ENCODE measurements at places on chromosomes 12 and 14.

GRCh38 chr12:130838284-130838950 lies 633 bp downstream of the STX2 start:
- peak; percentile 7 for DNase-seq

DNA sequence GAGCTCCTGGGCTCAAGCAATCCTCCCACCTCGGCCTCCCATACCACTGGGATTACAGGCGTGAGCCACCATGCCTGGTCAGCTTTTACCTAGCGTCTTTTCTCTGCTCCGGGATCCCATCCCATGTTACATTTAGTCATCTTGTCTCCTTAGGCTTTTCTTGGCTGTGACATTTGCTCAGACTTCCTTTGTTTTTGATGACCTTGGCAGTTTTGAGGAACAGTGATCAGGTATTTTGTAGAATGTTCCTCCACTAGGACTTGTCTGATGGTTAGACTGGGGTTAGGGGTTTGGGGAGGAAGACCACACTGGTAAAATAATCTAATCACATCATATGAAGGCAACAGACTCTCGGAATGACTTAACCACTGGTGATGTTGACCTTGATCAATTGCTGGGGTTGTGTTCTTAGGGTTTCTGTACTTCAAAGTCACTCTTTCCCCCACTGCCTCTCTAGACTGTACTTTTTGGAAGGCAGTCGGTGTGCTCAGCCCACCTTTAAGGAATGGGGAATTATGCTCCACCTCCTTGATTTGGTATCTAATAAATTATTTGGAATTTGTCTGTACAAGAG lies 48.4 kb downstream of the RIN3 start:
- DNase-seq = no peak

DNA sequence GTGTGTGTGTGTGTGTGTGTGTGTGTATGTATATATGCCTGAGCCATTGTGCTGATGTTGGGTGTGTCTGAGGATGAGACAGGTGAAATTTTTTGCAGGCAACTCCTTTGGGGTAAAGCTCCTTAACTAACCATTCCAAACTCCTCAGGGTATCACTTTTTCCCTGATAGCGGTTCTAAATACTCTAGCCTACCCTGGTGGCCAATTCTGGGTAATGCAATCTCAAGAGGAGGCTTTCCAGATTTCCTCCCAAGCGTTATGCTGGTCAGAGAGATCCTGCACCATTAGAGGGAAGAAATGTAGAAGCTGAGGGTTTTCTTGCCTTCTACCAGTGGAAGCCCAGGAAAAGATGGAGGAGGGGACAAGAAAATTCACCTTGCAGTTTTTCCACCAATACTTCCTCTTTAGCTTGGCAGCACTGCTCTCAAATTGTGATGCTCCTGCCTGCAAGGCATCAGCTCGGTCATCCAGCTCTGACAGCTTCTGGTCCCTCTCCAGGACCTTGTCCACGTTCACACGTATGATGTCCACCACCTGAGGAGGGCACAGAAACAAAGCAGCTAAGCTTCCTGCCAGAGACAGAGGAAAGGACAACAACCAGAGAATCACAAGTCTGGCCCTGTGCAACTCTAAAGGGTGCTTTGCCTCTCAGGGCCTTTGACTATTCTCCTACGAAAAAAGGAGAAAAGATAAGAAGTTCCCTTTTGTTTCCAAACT lies 4.9 kb downstream of the VAMP1 start:
- DNase-seq = no peak

DNA sequence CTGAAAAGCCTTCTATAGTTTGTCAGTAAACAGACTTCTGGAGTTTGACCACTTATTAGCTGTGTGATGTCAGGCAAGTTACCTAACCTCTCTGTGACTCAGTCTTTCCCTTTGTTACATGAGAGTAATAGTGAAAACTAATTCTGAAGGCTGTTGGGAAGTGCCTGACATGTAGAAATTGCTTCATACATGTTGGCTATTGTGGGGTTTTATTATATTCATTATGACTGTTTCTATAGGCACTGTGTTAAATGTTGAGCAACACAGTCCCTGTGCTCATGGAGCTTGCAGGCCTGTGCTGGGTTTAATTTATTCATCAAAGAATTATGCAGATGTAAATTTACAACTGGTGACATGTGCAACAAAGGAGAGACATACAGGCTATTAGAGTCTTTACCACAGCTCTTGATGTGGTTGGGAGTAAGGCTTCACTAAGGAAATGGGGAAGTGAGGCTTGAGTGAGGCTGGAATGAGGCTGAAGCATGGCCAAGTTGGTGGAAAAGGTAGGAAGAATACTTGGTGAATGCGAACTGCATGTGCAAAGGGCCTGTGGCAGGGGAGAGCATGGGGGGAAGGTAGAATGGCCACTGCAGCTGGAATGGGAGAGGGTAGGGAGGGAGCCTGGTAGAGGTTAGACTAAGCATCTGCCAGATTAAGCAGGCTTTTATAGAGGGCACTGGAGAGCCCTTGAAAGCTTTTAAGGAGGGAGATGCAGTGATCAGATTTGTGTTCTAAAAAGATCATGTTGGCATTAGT lies 236.4 kb upstream of the CRY1 start:
- DNase-seq = no peak

GRCh38 chr12:87491089-87491488 lies 538.1 kb downstream of the C12orf50 start:
- DNase-seq = no peak

- DNase-seq = no peak
These were observed 7.9 kb downstream of the SLC10A1 start for GRCh38 chr14:69789118-69789640.

DNA sequence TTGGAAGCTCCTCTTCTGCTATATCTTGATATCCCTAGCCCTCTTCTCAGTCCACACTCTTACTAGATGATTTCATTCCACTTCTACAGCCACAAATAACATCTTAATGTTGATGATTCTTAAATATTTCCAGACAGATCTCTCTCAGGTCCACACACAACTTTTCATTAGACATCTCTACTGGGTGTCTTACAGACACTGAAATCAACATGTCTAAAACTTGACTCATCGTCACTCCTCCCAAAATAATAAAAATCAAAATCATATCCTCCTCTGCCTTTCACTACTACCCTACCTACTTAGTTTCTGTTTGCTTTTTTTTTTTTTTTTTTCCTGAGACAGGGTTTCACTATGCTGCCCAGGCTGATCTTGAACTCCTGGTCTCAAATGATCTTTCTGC lies 11.9 kb downstream of the PRDM4 start:
- DNase-seq = no peak

DNA sequence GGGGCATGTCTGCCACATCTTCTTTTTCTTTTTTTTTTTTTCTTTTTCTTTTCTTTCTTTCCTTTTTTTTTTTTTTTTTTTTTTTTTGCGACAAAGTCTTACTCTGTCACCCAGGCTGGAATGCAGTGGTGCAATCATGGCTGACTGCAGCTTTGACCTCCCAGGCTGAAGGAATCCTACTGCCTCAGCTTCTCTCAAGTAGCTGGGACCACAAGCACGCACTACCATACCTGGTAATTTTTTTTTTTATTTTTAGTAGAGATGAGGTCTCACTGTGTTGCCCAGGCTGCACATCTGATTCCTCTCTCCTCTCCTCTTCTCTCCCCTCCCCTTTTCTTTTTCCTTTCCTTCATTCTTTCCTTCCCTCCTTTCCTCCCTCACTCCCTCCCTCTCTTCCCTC lies 18.5 kb downstream of the SLC15A5 start:
- no peak for DNase-seq

DNA sequence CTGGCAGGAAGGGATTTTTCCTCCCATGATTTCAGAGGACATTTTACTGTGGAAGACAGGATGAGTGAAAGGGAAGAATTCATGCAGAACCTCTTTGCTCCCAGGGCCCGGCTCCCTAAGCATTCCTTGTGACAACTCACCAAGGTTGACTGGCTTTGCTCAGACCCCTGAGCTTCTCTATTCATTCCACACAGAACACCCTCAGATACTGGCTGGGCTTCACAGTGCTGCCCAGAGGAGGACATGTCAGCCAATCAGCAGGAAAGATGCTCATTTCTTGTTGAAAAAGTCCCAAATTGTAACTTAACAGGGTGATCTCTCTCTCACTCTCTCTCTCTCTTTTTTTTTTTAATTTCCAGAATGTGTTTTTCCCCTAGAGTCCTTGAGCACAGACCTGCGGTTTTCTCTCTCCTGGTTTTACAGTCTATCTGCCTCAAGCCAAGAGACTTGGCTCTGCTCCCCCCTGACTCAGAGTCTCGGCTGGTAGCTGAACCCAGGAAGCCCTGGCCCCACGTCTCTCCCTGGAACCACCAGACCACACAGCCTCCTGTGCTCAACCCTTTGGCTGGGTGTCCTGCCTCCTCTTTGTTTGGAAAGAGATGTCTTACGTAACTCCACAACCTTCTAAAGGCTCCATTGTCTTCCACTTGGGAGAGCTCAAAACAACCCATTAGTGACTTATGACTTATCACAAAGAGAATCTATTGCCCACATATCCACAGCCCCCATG lies 43.9 kb downstream of the SSPN start:
- DNase-seq = no peak

DNA sequence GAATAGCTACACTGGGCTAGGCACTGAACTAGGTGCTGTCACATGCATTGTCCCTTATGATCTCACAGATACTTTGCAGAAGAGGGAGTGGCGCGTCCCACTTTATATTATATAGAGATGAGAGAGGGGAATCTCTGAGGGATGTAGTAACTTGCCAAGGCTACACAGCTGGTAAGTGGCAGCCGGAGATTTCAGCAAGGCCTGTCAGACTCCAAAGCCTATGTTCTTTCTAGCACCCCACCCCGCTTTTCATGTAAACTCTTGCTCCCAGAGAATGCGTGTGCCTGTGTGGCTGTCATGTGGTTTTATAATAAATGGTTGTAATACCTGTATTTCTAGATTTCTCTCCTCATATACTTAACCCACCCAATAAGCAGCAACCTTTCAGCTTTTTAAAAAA lies 39.1 kb downstream of the WDR20 start:
- DNase-seq = no peak

GRCh38 chr14:32404784-32405573 lies 75.9 kb downstream of the AKAP6 start:
- DNase-seq = no peak

GRCh38 chr12:11973396-11973795 lies 97.3 kb upstream of the BCL2L14 start:
- no peak for DNase-seq

DNA sequence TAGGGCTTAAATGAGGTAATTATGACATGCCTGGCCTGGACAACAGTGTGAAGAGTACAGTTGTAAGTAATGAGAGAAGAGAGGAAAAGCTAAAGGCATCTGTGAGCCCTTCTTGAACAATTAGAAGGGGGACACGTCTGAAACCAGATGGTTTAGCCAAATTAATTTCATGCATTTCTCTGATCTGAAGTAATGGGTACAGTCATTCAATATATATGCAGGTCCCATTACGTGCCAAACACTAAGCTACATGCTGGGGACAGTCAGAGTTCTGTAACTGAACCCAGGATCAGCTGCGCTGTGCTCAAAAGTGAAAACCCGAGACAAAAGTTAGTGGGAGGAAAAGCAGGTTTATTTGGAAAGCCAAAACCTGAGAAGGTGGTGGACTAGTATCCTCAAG lies 207.2 kb upstream of the TMTC1 start:
- no peak for DNase-seq

DNA sequence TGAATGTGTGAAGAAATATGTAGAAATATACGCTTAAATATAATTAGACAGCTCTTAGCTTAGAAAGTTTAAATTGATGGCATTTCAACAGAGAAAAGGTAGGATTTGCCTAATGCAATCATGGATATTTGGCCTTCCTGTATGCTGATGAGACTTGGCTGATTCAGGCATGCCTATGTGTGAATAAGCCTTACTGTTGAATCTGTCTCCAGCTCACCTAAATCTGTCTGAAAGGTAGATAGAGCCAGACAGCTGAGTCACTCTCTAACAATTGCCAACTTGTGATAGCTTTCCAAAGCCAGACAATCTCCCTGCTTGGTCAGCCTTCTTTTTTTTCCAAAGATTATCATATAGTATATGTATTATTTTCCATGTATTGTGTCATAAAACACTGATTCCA lies 92.8 kb upstream of the FLRT2 start:
- DNase-seq = no peak

DNA sequence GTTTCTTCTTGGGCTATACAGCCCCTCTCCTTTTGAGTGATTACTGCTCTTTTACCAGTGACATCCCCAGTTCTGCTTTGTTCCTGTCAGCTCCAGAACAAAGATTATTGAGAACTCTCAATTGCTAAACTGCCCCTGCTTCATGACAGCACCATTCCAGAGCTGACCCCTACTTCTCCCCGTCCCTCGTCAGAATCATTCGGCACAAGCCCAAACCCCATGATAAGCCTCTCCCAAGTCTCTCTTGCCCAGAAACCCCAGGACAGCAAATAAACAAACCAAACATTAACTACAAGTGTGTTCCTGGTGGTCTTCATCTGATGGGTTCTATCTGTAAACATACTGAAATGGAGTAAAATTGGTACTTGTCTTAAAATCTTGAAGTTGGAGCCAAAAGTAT lies 9.3 kb upstream of the DLGAP5 start:
- DNase-seq = no peak

- no peak for DNase-seq
These were observed 164.3 kb upstream of the NOS1 start for GRCh38 chr12:117525766-117526165.

- DNase-seq = no peak
These were observed 103.3 kb upstream of the CCDC175 start for GRCh38 chr14:59679872-59680271.

GRCh38 chr12:103956509-103957027 lies 9.1 kb upstream of the TDG start:
- DNase-seq = no peak

- DNase-seq = no peak
These were observed 19.0 kb upstream of the LTBP2 start for GRCh38 chr14:74630881-74631690.

DNA sequence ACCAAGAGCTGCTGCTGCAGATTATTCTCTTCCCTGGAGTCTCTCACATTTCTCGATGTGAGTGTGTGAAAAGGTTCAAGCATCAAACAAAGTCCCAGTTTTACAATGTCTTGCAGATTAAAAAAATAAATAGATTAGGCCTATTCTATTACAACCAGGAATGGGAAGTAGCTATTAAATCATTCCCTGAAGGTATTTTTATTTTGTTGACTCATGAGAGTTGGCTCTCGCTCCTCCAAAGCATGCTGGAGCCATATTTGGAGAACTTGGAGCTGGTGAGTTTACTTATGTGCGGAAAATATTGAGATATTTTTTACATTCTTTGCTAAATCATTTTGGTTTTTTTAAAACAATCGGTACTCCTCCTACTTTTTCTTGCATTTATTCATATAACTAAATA lies 572.3 kb downstream of the ETNK1 start:
- no peak for DNase-seq

Measured in activated CD4-positive, alpha-beta T cell treated with anti-CD3 and anti-CD28 coated beads, Interleukin-2, amount 50 U/mL, for 4 hours (primary cell).